ENCODE measurements at places on chromosomes 3 and 15. TPM values are rescaled to one million over a fixed set of nuclear protein-coding genes. Genes with fewer than 3 reads are reported as not detected.

The TICRR gene
- 0.04 TPM for total RNA-seq

DNA sequence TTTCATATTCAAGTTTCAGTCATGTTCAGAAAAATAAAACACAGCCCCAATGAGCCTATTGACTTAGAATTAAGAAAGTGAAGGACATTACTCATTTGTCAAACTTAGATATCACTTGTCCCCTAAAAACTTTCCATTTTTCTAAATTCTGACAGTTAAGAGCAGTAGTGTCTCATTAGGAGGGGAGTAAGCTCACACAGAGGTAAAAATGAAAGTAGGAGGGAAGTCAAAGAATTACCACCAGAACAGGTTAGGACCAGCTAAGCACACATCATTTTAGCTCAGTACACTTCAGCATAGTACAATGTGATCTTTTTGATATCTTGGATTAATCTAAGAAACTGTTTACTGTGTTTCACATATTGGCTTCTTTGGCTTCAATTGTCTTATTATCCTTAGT is 64.3 kb downstream of the OSTN start:
- no peaks in the 10 kb centered on the region for H3K4me1 ChIP-seq
- no peaks in the 10 kb centered on the region for H3K36me3 ChIP-seq
- no peaks in the 10 kb centered on the region for H3K27me3 ChIP-seq
- H3K27ac ChIP-seq: no peak overlapping the region
- H3K4me3 ChIP-seq: no peak overlapping the region

The CCK gene
- total RNA-seq: not detected

DNA sequence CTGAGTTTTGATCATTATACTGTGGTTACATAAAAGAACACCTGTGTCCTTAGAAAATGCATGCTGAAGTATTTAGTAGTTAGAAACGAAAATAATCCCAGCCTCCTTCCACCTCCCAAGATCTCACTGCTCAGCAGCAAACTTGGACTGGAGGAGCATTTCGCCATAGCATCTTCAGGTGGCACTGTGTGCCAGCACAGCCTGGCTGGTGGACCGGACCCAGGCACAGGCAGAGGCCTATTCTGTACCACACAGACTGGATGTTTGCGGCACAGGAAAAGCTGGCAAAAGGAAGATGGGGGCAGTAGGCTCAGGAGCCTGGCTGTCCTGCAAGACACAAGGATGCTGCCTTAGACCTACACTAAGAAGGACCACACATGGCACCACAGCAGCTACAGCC is 10.2 kb downstream of the STIMATE start:
- H3K4me1 ChIP-seq: peaks cover 26% of the 10 kb centered on the region
- H3K27ac ChIP-seq: no peak overlapping the region
- DNase-seq: no peak

The SERINC4 gene
- 0.30 TPM for total RNA-seq

- DNase-seq: peak; percentile 32
- H3K27me3 ChIP-seq: no peaks in the 10 kb centered on the region
- no peaks in the 10 kb centered on the region for H3K36me3 ChIP-seq
- H3K4me1 ChIP-seq: peaks cover 15% of the 10 kb centered on the region
- no peak overlapping the region for H3K4me3 ChIP-seq
Measured at GRCh38 chr3:8663177-8664061, 18.8 kb upstream of the SSUH2 start.

The DNAH12 gene
- total RNA-seq: 0.04 TPM
